ENCODE measurements at places on chromosomes 11 and 22.

- no peak for DNase-seq
Measured at GRCh38 chr11:8090756-8091155, 9.7 kb downstream of the TUB start.

- DNase-seq = no peak
Measured at GRCh38 chr11:43554148-43554473, 126.4 kb upstream of the HSD17B12 start.

- no peak for DNase-seq
Measured at GRCh38 chr11:88522624-88523385, 185.3 kb upstream of the CTSC start.

DNA sequence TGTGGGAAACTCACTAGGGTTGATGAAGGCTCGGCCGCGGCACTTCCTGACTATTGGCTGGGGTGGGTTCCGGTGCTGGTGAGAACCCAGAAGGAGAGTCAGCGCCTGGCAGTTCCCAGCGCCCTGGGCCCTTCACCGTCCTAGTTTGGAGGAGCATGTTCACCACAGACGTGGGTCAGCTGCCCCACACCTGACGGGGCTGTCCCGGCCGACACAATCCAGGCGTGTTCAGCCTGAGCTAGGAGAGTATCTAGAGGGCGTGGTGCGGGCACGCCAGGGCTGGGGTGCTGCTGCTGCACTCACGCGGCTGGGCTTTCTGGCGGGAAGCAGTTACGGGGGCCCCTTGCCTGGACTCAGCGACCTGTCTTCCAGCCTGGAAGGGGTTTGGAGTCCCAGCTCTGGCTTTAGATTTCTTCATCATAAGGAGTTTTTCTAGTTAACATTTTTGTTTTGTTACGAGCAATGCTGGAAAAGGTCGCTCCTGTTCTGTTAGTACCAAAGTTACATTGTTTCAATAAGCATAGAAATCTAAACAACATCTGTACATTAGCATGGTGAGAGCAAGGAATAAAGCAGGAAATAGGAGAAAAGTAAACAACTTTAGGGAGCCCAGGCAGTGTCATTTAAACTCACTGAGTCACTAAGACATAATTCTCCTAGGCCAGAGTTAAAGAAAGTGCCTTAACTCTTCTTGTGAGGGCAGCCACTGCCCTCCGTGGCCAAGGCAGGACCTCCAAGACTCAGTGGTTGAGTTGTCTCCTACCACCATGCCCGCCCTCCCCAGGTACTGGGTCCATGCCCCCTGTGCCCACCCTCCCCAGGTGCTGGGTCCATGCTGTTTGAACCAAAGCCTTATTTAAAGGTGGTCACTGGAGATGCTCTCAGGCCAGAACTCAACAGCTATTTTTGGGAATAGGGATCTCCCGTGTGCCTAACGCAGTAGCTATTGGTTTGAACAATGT lies 12.1 kb upstream of the ADORA2A start:
- no peak for DNase-seq

DNA sequence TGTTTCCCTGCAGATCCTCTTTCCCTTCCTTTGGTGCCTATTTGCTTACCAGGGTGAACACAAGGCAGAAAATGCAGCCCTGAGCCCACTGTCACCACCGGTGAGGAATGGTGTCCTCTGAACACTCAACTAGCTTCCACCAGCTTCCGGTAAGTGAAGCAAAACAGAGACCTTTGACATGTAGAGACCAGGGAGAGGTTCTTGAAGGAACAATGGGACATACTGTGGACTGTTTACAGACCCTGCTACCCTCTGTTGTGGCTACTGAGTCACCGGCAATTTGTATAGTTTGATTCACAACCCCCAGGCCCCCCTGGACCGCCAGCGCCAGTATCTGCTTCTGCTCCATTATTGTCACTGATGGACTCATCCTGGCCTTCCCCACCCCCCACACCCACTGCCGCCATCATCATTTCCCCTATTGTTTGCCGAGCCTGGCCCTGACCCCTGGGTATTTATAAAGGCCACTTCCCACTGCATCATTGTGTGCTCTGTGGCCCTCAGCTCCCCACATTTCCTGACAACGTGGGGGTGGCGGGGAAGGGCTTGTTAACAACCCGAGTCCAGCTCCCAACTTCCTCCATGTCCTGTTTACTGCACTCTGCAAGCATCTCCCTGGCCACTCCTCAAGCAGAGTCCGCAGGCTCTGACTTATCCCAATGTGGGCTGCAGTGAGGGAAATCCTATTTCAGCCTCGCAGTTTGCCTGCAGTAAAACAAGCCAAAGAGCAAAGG lies 252.9 kb downstream of the ETS1 start:
- no peak for DNase-seq

Data from hypothalamus (tissue), 51 donors.